ENCODE measurements at places on chromosomes 12 and 14. TPM values are rescaled to one million over a fixed set of nuclear protein-coding genes. Genes with fewer than 3 reads are reported as not detected.

Gene STAB2
- not detected for total RNA-seq

Gene TAS2R7
- total RNA-seq: not detected

Gene DBX2
- not detected for total RNA-seq

- no peak for DNase-seq
These were observed 101.4 kb upstream of the PPM1H start for GRCh38 chr12:63036216-63036973.

GRCh38 chr14:90295870-90296516 is 35.7 kb downstream of the NRDE2 start:
- no peak for DNase-seq

DNA sequence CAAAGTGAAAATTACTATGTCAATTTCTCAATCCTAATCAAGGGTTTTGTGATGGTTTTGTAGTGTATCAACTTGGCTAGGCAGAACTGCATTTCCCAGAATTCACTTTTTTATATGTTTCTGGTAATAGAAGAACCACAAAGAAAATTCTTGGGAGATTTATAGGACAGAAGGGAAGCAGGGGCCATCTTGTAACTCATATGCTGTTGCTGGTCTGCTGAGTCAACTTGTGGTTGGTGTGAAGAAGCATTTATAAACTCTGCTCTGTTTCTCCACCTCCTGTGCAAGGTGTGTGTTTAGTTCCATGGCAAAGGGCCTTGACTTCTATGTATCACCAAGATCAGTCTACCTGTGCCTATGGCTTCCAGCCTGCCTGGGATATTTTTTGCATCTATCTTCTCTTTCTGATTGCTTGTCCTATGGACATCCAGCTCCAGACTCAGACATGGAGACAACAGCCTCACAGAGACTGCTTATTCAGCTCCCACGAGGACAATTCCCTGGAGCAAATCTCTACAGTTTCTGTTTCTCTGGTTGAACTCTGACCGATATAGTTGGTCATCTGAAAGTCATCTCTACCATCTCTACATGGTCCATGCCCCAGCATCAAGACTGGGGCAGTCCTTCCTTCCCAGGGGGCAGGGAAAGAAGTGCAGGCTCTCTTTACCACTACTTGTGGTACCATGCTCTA is 364.3 kb upstream of the DDHD1 start:
- DNase-seq: no peak

DNA sequence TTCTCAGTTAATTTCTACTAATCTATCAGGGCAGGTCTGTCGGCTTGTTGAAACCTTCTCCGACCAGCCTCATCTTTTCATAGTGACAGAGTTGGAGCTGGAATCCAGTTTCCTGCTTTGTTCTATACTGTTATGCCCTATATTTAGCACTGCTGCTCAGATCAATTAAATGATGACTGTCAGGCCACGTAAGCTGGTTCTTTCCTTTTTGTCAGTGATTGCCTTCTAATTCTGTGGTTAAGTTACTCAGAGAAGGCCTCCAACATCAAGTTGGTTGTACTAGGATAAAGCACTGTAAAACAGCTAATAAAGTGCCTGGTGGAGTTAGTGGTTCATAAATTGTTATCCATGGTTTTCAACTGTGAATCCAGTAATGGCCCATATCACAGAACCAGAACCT is 22.6 kb downstream of the DERA start:
- DNase-seq: no peak

Data from MCF 10A (cell line).